ENCODE measurements at places on chromosomes 12 and 14.
A peak's percentile ranks its signal among the peaks of the same experiment; 100 is the strongest.

DNA sequence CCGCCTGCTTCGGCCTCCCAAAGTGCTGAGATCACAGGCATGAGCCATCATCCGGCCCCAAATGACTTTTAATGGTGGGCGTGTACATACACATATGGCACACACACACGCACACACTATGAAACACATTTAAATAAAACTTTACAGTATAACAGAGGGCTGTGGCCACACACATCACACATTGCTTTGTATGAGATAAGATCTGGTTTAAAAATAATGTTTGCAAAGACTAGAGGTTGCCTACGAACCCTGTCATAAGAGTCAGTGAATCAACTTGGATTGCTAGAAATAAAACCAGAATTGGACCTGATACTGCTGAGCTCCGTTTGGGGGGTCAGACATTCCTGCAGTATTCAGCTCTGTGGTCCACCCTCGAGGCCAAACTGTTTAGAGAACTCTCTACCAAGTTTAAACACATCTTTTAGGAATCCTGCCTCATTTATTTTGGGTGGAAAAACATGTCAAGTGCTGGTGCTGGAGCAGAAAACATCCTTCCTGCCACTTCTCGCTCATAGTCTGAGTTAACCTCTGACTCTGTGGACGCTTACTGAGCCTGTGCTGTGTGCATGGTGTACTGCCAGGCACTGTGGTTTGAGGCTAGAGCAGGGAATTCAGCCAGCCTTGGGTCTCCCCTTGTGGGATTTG lies 47.8 kb upstream of the EML1 start:
- DNase-seq = no peak

DNA sequence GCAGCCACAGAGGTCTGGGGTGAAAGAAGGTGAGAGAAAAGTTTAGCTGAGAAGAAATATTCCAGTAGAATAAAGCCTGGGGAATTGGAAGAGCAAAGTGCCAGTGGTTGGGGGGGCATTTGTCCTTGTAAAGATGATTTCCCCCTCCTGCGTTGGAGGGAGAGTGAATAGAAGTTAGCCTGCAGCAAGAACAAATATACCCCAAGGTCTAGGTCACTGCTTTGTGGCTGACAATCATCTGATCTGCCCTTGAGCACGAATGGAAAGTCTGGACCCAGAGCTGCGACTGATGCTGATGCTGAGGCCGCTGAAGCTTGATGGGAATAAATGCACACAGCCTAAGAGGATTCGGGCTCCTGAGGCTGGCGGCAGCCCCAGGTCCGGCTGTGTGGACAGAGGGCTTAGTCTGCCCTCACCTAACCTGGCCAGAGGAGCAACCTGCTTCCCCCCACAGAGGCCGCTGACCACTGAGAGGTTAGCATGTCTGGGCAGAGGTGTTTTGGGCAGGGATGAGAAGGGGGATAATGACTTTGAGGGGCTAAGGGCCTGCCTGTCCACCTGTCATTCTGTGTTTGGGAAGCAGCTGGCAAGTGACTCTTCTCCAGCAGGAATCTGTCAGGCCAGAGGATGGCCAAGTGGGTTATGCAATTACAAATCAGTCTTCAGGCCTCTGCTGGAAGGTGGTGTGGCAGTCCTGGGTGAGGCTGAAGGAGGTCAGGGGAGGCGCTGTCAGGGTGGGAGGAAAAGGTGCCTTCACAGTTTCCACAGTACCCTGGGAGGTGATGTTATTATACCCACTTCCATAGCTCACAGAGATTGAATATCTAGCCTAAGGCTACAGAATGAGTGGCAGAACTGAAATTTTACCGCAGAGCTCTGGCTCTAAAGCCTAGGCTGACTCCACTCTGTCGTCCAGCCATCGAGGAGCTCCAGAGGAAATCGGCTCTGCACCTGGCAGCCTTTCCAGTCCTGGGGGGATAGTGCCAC lies 11.7 kb downstream of the TUBA1C start:
- DNase-seq = no peak

DNA sequence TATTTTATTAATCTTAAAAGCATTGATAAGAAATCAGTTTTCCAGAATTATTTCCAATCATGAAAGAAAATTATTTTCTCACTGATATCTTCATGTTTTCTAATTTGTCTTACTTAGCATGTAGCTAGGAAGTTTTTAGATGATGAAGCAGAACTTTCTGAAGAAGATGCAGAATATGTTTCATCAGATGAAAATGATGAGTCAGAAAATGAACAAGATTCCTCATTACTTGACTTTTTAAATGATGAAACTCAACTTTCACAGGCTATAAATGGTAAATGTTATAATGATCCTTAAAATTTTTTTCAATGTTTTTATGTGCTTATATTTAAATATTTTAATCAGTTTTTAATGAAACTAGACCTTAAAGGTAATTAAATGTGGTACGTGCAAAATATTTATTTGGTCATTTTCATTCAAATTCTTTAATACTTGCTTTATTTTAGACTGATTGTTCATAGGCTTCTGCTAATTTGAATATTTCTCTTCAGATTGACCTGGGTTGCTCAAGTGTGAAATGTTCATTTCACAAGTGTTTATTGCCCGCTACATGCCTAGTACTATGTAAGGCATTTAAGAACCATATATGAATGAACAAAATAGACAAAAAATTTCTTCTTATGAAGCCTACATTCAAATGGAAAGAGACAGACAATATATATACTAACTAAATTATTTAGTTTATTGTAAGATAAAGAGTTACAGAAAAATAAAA lies 49.5 kb downstream of the FANCM start:
- DNase-seq = no peak

DNA sequence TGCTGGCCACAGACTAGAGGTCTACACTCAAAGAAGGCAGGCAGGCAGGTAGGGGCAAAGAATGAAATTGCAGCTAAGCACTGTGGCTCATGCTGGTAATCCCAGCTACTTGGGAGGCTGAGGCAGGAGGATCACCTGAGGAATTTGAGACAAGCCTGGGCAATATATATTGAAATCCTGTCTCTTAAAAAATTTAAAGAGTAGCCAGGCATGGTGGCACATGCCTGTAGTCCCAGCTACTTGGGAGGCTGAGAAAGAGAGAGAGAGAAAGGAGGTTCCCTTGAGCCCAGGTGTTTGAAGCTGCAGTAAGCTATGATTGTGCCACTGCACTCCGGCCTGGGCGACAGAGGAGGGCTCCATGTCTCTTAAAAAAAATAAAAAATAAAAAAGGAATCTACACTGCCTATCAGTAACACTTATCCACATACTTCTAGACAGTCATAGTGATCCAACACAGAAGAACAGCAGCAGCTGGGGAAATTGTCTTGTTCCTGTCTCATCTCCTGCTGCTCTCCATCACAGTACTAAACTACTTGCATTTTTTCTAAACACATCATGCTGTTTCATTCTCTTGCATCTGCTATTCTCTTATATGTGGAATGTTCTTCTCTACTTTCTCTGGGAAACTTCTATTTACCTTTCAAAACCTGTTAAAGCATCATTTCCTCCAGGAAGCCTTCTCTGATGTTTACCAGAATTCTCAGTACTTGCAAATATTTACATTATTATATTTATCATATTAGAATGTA lies 57.2 kb downstream of the ATF7 start:
- no peak for DNase-seq

- DNase-seq = no peak
These were observed 7.6 kb downstream of the KRAS start for GRCh38 chr12:25242981-25243679.

GRCh38 chr12:108129017-108129812 lies at the start of gene WSCD2:
TSS of gene WSCD2 (plus strand) at chr12:108129288. CDS start at chr12:108195833, 66,545 bp downstream.
- peak; percentile 71 for DNase-seq

DNA sequence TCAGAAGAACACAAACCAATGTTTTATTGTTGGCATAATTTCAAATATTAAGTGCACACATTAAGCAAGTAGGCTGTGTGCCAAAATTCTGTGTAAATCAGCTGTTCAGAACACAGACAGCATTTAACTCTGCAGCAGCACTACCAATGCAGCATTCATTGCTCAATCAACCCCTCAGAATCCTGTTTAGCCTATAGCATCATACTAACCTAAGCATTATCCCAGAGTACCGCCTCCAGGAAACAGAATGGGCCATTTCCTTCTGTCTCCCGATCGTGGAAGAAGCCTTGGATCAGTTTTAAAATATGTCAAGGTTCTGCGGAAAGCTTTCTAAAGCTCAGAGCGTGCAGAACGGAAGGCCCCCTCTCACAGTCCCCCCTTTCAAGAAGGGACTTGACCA lies 3.3 kb downstream of the IL26 start:
- no peak for DNase-seq

DNA sequence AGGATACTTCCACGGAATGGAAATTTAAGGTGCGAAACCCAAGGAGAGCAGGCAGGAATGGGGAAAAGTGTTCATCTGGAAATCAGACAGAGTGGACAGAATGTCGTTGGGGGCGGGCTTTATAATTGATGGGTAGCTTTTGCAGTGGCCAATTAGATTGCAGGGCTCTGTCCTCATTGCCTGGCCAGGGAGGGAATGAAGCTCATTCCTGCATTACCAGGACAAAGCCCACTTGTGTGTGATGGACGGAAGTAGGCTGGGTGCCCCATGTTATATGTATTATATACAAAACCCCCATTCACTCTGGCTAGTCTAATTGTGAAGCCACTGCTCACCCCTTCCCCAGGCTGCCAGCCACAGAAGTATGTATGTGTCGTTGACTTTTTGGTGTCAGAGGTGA lies 23.6 kb downstream of the ZNF664 start:
- no peak for DNase-seq

GRCh38 chr12:95016120-95016519 lies 12.6 kb upstream of the NDUFA12 start:
- no peak for DNase-seq

GRCh38 chr14:19947413-19948090 lies 16.8 kb downstream of the OR4K1 start:
- DNase-seq = no peak

- no peak for DNase-seq
These were observed 57.7 kb downstream of the HMGA2 start for GRCh38 chr12:65881965-65882413.

GRCh38 chr14:92668276-92668973 lies 80.0 kb downstream of the LGMN start:
- no peak for DNase-seq

GRCh38 chr12:22615963-22616501 lies 8.9 kb upstream of the ETNK1 start:
- DNase-seq = no peak

DNA sequence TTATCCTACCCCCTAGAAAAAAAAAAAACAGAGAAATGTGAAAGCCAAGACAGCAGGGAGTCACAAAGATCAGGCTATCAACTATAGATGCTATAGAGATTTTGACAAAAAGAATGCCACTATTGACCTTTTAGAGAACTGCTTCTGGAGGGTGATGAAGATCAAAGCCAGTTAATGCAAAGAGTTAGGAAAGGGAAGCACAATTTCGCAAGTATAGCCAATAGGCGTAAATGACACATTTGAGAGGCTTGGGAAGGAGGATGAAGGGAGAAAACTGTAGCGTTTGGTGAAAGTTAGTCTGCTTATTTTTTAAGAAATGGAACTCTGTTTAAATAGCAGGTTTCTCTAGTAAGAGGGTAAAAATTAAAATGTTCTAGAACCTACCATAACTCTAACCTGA lies 190.7 kb downstream of the DUSP6 start:
- DNase-seq = no peak

GRCh38 chr12:32692358-32692757 lies 13.3 kb downstream of the DNM1L start:
- no peak for DNase-seq

DNA sequence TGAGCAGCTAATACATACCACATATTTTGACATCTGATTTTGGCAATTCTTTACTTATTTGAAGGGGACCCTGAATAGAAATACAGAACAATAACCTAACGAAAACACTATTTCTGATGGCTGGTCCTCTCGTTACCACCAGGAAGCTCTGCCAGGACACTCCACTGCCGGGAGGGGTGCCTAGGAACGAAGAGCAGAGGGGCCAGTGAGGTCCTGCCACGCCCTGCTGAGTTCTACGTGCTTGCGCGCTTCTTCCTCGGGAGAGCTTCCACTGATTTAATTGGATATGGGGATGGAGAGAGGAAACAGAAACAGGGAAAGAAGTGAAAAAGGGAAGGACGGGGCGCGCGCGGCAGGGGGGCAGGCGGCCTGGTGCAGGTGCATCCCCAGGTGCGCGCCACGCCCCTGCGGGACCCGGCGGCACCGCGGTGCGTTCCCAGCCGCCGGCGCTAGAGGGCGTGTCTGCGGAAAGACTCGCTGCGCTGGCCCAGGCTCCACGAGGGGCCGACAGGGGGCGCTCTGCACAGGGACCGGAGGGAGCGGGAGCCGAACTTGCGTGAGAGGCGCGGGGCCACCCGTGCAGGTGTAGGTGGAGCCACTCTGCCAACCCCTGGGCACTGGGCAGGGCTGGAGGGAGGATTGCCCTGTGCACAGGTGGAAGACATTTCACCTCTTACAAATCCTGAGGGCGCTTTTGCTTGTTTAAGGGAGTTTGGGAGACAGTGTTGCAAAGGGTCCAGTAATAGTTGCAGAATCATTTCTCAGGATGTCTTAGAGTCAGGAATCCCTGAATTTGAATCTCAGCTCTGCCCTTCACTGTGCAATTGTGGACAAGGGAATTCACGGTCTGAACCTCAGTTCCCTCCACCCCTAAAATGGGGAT lies 986.3 kb upstream of the TMEM132C start:
- DNase-seq = peak; percentile 72

DNA sequence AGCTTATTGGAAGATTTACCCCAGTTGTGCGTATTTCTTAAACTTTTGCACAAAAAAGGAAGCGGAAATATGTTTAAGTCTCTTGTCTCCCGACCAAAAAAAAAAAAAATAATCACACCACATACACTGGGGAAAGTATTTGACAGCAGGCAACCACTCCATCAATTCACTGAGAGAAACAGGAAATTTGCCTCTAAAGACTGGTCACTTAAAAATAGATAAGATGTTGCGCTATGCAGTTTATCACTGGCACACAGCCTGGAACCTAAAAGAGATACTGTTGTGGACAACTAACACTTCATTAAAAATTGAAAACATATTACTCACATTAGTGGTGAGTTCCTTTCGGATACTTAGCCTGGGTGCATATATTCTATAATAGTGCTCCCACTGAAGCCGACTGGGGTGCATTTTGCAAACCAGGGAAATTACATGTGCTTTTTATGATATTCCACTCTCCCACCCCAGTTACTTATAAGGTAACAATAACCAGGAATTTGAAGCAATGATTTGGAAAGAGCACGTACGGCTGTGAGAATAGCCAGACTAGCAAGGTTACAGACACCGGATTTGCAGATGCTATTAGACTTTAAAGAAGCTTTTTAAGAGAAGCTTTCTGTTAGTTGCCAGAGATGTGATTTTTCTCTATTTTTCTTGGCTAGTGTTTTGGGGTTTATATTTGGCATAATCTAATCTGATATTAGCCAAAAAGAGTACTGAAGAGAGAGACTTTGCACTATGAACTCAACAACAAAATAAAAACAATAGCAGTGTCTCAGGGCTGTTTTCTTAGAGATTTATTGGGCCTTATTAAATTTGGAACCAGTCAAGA lies 311.5 kb downstream of the NOVA1 start:
- no peak for DNase-seq

GRCh38 chr12:3732901-3733300 lies 20.0 kb downstream of the CRACR2A start:
- DNase-seq = no peak

All from progenitor cell of endocrine pancreas (in vitro differentiated cells).